ENCODE measurements at places on chromosomes 2 and 18.

DNA sequence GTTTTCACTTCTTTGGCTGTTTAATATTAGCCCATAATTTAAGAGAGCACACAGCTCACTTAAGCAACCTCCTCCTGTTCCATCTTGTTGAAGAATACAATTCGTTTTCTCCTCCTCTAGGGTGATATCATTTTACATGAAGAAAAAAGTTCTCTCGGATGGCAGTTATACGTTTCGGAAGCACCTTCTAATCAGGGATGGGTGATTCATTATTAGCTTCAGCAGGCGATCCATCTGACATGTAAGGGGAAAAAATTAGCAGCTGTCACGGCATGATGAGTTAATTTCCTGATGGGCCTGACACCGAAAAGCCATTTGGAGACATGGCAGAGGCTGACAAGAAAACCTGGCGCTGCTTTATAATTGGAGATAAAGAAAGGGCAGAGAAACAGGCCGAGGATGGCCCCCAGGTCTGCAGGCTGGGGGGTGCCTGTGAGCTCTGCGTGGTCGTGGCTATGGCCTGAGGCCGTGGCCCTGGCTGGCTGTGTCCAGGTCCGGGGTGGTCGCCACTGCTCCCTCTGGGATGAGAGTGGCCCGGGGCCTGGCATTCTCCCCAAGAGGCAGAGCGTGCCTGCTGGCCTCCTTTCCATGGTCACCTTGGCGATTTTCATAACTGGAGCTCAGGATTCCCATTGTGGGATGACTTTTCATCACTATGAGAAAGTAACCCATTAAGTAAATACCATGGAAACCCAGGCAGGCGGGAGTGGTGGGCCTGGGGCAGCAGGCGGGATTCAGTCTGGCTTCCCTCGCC lies 140.1 kb downstream of the PTGR3 start:
- no peak for DNase-seq

GRCh38 chr2:62450716-62451191 lies 55.2 kb downstream of the TMEM17 start:
- DNase-seq: no peak

DNA sequence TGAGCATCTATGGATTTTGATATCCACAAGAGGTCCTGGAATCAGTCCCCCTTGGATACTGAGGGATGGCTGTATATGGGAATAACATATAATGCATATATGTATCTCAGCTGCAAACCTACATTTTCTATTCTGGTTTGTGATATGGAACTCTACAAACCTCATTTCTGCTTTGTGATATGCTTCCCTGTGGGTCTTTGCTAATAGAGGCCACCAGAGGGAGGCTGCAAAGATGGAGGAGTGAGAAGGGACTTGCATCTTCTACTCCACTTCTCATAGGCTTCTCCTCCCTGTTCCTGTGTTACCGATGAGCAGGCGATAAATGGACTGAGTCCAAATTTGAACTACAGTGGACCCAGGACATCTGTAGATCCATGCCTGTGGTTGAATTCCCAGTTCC lies 37.8 kb downstream of the ARID5A start:
- no peak for DNase-seq

DNA sequence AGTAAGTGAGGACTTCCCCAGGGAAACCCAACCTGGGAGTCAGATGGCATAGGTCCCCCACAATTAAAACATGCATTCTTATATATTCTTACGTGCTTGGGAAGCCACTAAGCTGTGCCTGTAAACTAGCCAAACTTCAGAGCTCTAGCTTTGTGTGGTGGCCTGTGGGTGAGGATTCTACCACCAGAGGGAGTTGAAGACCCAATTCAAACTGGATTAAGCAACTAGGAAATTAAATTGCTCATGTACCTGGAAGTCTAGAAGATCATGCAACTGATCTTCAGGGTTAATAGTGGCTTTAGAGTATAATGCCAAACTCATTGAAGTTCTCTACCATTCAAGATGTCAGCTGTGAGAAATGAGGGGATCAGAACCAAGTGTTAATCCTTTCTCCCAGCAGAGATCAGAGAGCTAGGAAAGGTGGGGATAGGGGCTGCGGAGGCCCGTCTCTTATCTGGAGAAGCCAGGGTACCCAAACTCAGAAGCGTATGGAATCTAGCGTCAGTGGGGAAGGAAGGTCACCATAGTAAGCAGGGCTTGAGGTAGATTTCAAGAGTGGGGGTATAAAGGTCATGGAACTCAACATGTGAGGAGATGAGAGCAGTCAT lies 53.2 kb upstream of the CCDC85A start:
- peak; percentile 8 for DNase-seq

- no peak for DNase-seq
Measured at GRCh38 chr2:82158150-82158549, 1853.6 kb upstream of the LRRTM1 start.

- peak; percentile 85 for DNase-seq
Measured at GRCh38 chr2:170973492-170974303, 44.6 kb downstream of the GORASP2 start.

- peak; percentile 57 for DNase-seq
Measured at GRCh38 chr2:179218848-179219594, 45.6 kb downstream of the SESTD1 start.

- DNase-seq: peak; percentile 41
Measured at GRCh38 chr2:167595839-167596471, 651.4 kb downstream of the STK39 start.

- DNase-seq: no peak
Measured at GRCh38 chr18:72436401-72436800, 107.7 kb downstream of the CBLN2 start.

DNA sequence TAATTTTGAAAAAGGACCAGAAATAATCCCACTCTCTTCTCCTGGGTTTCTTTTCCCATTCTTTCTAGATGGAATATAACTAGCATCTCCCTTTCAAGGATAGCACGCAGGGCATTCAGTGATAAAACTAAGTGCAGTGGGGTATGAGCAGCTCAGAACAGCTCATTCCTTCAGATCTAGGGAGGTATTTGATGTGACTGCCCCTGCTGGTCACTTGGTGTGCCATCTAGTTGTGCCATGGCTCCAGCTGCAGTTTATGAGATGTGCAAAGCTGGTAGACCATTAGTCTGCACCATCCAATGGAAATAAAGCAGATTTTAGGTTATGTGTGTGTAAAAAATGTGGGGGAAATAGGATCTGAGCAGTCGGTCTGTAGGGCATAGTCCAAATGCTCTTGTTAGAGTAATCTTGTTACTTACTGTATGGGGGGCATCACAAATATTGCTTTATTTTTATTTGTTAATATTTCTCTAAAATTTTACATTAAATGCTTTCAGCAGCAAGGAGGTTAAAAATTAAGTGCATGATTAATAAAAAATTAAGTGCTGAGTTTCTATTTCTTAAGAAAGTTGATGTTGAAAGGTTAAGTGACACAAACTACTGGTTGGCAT lies 38.9 kb downstream of the CTAGE1 start:
- peak; percentile 3 for DNase-seq

DNA sequence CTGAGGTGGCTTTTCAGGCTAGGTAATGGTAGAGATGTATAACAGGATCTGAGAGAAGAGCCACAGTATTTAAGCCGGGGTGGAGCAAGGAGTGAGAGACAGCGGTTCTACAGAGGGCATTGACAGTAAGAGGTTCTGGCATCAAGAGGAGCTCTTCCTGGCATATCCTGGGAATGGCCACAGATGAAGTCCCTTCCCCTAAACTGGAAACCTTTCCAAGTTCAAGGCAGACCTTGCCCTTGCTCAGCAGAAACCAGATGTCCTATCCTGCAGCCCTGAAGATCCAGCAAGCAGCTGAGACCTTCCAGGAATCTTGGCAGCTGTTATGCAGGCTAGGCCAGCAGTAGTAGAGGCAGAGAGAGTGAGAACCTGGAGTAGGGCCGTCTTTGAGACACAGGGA lies 18.1 kb downstream of the REG1A start:
- no peak for DNase-seq

GRCh38 chr18:8835521-8835953 lies 130.2 kb downstream of the MTCL1 start:
- DNase-seq: no peak

- peak; percentile 45 for DNase-seq
Measured at GRCh38 chr2:100554798-100555407, 7.9 kb upstream of the PDCL3 start.

DNA sequence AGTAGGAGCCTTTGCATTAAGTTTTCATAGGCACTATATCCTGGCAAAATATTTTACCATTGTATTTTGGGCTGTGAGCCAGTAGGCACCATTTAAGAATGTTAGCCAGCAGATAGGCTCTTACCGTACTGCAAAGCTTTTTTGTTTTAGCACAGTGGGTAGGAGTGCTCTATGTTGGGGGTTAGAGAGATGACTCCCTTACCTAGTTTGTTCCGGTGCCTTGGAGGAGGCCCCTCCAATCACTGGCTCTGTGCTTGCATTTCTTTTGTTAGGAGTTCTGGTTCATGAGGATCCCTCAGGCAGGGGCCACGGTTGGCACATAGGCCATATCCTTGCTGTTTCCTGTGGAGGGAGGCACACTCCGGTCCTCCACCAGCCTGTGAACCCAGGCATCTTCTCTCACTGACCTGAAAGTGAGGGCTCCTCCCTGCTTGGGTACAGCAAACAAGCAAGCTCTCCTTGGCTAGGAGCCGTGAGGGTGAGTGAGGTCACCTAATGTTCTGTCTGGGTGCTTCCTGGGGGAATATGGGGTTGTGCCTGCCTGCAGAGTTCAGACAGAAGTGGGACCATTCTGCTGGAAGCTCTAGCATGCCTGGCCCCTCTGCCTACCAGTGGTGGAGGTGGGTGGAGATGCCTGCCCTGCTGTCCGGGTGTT lies 29.8 kb downstream of the LTBP1 start:
- DNase-seq: no peak

DNA sequence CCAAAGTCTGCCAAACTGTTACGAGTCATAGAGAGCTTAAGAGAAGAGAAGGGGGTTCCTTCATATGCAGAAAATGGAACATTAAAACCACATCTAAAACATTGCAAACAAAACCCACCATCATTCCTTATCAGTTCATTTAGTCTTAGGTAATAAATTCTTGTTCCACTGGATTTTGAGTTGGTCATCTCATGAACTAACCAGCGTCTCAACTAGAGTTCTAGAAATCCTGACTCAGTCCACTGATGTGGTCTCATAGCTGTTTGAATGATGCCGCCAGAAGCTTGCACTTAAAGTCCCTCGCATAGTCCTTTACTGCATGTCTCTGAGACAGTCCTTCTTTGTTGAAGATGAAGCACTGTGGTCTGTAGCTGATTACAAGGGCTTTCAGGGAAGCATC lies 15.0 kb upstream of the CAB39 start:
- no peak for DNase-seq

- peak; percentile 27 for DNase-seq
Measured at GRCh38 chr2:7014174-7014640, 97.0 kb downstream of the RNF144A start.

DNA sequence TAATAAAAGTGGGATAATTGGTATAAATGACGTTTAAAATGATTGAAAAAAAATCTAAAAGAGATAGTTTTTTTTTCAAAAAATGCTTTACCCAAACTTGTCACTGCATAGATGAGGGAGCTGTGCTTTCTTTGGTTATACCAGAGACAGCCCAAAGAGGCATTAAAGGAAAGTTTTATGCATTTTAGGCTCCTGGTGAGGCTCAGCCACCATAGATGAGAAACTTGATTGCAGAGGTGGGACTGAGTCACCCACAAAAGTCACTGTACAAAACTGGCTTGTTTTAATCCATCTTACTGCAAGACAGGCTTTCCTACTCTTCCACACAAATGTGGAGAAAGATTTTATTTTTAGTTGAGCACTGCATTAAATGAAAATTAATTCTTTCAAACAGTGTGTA lies 2.4 kb downstream of the SMYD1 start:
- no peak for DNase-seq

- DNase-seq: no peak
Measured at GRCh38 chr18:9109523-9109922, 7.0 kb downstream of the NDUFV2 start.

GRCh38 chr2:237260039-237260620 lies 153.8 kb downstream of the COL6A3 start:
- DNase-seq: no peak

DNA sequence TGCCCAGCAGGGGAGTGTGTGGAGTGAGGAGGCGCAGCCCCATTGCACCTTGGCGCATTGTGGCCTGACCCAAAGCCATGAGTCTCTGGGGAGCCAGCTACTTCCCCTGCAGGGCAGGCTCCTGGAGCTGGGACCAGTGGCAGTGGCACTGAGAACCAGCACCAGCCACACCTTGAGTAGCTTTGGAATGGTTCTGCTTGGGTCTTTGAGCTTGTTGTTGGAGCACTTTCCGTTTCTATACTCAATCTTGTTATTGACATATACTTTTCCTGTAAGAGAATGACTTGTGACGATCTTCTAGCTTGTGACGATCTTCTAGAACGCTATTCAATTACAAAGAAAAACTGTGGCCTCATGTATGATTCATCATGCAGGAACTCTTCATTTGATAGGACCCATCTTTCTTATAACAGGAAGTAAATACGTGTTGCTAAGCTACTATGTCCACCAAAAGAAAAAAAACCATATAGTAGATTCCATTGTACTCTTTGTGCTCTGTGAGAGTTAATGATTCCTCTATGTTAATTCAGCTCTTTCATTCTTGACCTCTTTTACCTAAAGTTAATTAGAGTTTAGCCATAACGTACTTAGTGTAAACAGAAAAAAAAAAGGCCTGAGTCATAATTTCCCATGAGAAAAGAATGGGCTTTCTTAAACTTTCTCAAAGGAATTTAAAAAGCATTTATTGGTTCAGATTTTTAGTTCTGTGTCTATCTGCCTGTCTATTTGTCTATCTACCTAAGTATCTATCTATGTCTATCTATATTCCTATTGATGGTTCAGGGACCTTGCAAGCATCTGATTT lies 113.1 kb downstream of the GATA6 start:
- peak; percentile 2 for DNase-seq

GRCh38 chr2:37585295-37585908 lies 86.0 kb downstream of the CDC42EP3 start:
- DNase-seq: peak; percentile 43

- no peak for DNase-seq
Measured at GRCh38 chr2:176072951-176073904, 10.5 kb downstream of the EVX2 start.

GRCh38 chr2:209864716-209865295 lies 93.2 kb downstream of the UNC80 start:
- DNase-seq: no peak

GRCh38 chr18:48829443-48830149 lies 121.2 kb downstream of the SMAD7 start:
- DNase-seq: no peak

- peak; percentile 45 for DNase-seq
Measured at GRCh38 chr2:11073251-11073650, 82.0 kb upstream of the SLC66A3 start.

GRCh38 chr2:163990101-163990500 lies 254.3 kb upstream of the FIGN start:
- no peak for DNase-seq

GRCh38 chr2:164080486-164080885 lies 344.7 kb upstream of the FIGN start:
- no peak for DNase-seq

DNA sequence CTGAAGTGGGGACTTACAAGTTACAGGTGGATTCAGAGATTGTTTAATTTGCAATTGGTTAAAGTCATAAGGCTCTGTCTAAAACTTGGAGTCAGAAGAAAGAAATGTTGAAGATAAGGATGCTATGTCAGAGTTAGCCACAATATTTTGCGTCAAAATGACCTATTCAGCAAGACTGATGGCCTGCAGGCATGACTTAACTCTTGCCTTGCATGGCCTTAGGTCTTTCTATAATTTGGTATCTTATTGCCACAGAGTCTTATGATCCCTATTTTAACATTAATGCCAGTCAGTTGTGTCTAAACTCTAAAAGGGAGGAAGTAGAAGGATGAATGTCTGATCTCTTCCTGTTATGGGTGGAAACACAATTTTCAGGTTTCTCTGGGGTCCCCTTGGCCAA lies 5.2 kb upstream of the COMMD1 start:
- DNase-seq: no peak
